ENCODE measurements at places on chromosomes 5 and 9.
A peak's percentile ranks its signal among the peaks of the same experiment; 100 is the strongest.

DNA sequence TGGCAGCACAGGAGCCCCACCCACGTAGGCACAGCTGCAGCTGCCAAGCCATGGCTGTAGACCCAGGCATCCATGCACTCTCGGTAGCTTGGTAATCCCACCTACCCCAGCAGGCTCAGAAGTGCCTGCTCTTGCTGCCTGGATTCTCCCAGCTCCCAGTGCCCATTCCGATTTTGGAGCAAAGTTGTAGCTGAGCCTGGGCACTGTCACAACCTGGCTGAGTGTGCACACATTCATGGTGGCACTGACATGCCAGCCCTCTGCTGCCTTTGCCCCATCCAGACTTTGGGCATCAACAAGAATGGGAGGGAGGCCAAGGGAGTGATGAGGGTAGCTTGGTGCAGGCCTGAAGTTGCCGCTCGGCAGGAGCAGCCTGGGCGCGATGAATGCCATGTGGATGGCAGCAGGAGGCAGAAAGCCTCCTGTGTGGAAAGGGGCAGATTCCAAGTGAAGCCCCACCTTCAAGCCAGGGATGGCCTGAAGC, 936.6 kb upstream of the PTPRD start:
- no peak for DNase-seq

GRCh38 chr5:178542455-178542854, 47.7 kb downstream of the COL23A1 start:
- DNase-seq, result no peak

DNA sequence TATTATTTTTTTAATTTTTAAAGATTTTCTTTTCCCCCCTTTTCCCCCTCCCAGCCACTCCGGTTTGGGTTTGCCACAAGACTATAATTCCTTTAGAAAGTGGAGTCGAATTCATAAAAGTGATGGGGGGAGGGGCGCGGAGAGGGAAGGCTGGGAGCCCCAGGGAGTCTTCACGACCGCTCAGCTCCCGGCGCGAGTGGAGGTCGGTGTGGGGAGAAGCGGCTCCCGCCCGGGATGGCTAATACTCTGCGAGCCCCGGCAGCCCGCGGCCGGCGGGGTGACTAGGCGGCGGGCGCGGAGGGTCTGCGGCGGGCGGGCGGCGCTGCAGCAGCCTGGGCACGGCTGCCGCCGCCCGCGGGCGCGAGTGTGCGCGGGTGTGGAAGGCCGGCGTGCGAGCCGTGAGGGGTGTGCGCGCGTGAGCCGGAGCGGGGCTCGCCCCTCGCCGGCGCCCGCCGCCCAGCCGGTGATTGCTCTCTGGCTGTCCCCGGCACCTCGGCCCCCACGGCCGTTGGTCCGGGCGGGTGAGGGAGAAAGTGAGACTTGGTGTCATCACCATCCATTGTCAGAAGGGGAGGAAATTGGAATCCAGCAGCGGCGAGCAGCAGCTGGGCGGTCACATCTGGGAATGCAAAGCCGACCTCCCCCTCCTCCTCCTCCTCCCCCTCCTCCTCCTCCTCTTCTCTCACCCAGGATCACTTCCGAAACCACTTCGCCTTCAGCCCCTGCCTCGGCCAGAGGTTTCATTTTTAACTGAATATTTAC, at the start of gene PARP8:
PARP8 (plus strand) TSS at position 377 of the 762 bp plus-strand sequence. CDS start 459 bp downstream, outside the sequence.
- peak; percentile 71 for DNase-seq

DNA sequence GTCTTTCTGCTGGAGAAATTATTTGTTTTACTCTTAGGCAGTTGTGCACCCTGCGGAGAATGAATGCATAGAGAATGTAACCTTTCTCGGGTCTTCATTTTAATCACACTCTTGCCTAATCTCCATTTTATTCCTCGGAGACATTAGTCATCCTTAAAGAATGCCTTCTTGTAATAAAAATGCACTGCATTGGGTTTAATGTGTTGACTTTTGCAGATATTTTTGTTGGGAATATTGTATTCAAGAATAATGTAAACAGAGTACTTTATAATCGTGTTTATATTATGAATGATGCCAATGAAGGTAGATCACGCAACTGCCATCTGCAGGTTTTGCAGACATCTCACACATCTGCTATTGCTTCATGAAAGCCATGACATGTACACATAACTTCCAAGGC, 1093.9 kb upstream of the CDH6 start:
- DNase-seq, result no peak

- DNase-seq, result peak; percentile 55
Observed at GRCh38 chr9:137317718-137318511, 15.8 kb upstream of the NRARP start.

DNA sequence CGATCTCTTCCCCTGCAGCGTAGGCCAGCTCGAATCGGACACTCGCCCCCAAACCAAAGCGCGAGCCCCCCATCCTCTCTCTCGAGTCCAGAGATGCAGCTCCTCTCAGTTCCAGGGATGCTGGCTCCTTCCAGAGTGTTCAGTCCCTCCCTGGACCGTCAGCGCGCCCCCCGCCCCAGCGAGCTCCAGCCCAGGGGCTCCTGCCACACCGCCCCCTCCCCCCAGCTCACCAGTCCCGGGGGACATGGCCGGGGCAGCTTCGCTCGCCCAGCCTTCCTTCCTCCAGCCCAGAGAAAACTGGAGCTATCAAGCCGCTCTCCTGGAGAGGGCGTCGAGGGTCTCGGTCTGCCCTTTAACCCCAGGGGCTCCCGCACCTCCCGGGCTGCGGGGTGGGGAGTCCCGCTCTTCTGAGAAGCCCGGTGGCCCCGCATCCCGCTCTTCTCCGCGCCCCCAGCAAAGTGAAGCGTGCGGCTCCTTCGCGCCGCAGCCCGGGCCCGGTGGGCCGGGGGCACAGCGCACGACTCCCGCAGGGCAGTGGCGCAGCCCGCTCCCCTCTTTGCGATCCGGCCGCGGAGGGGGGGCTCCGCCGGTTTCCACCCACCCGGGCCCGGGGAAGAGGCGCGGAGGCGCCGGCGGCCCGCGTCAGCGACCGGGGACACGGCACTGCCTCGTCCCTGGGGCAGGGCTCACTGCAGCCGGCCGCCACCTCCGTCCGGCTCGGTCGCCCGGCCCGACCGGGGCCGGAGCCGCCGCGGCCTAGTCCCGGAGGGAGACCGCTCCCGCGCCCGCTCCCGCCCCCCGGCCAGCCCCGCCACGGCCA, 587 bp downstream of the MIER3 start:
- peak; percentile 23 for DNase-seq

DNA sequence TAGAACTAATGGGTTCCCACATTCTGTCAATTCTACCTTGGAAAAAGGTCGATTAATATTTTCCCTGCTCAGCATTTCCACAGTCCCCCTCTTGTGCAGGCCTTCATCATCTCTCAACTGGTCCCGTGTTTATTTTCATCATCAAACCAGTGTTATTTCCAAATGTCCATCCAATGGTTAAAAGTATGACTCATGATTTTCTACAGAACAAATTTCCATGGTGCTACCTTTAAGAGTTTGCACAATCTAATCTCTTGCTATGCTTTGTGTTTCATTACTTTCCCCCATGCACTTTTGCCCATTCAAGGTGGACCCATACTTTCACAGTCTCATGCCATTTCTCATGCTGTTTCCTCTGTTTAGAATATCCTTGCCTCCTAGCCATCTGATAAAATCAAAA, 143.7 kb downstream of the CCDC192 start:
- no peak for DNase-seq

DNA sequence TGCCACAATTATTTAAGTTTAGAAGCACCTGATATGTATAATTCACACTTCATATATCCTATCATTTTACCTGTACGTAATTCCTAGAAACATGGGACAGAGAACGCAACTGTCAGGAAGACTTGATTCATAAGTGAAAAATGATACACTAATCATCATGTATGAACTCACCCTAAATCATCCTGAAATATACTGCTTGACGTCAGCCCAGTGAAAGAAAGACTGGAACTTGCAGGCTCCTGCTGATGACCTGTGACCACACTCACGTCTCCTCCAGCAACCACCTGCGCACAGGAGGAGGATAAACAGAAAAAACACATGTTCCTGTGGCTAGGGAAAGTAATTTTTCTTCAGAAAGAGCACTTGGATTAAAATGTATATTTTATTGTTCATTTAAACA, 169.7 kb downstream of the MPDZ start:
- no peak for DNase-seq

All from left lung (tissue), 14 donors.